ENCODE measurements at places on chromosomes 5 and 9.

GRCh38 chr9:121499427-121500164, at the start of gene GGTA1:
Gene GGTA1 (minus strand): TSS chr9:121499844. CDS start chr9:121467922, 31,922 bp downstream.
- DNase-seq, result no peak

DNA sequence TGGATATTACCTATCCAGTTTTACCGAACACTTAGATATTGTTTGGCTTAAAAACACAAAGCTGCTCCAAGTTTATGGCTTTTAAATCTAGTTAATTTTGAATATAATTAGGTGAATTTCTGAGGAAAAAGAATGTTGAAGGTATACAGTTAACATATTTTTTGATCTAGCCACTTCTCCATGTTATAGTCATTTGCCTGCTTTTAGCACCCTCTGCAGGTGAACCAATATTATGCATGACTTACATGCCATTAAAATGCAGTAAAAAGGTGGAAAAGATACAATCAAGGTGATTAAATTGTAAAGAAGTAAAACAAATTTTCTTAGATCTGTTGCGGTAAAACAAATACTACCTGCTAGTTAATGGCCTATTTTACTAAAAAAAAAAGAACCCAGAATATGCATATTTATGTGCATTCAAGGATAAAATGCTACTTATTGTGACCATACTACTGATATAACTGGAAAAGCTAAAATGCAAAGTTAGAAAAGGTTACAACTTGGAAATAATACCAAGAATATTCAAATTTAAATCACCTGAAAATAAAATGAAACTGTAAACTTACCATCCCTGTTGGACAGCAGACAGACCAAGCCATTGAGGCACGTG, 132.1 kb downstream of the AP3B1 start:
- no peak for DNase-seq

GRCh38 chr9:113309204-113309813, 6.1 kb upstream of the RNF183 start:
- no peak for DNase-seq

GRCh38 chr5:42518595-42519221, 95.5 kb downstream of the GHR start:
- no peak for DNase-seq

- DNase-seq, result no peak
Measured at GRCh38 chr9:112711050-112711689, 6.7 kb downstream of the INIP start.
